ENCODE measurements at places on chromosomes 12 and 14.
A peak's percentile ranks its signal among the peaks of the same experiment; 100 is the strongest.

GRCh38 chr14:103329401-103330347 is 4.4 kb upstream of the EIF5 start:
- DNase-seq, result peak; percentile 48

DNA sequence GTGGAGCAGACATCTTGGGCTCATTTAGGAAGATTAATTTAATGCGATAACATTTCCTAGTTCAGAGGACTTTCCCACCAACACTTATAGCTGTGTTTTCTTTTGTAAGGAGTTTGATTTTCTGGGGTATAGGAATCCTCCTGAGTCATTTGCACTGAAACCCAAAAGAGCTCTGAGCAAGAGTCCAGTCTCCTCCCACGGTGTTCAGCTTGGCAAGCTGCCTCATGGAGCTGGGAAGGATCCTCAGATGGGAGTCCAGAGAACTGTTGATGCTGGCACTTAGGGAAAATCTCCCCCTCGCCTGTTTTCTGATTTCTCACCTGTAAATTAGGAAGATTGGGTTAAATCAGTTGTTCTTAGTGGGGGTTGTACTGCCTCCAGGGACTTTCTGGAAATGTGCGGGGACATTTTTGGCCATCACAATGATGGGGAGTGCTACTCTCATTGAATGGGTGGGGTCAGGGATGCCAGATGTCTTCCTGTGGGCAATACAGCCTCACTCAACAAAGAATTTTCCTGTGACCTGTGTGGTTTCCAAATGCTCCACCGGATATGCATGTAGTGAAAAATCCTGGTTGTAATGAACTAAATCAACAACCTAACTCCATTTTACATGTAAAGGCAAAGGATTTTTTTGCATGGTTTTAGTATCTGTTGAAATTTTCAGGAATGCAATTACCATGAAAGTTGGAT is 150.6 kb downstream of the ADCK1 start:
- no peak for DNase-seq

- DNase-seq, result no peak
Measured at GRCh38 chr12:101889211-101889752, 11.9 kb downstream of the DRAM1 start.

GRCh38 chr14:105531894-105532623 is 5.7 kb downstream of the TMEM121 start:
- DNase-seq, result no peak

DNA sequence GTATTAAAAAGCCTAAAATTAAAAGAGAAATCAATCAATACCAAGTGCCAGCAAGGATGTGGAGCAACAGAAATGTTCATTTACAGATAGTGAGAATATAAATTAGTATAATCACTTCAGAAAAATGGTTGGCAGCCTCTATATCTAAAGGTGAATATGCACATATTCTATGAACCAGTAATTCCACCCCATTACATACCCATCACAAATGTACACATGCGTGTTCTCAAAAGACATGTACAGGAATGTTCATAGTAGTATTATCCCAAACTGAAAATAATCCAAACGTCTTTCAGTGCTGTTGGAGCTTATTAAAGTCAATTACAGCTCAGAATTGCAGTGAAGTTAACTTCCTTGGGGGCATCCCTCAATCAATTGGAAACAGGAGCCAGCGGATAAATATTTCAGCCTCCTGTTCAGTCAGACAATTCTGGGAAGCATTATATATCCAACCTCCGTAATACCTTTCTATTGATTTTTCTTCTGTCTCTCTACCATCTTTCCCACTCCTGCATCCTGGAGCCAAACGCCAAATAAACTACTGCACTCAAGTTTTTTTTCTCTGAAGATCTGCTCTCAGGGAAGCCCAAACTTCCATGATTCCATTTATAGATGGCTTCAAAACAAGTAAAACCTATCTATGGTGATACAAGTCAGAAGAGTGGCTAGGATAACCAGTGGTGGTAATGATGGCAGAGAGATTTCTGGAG is 45.0 kb upstream of the OR5AU1 start:
- DNase-seq, result no peak

DNA sequence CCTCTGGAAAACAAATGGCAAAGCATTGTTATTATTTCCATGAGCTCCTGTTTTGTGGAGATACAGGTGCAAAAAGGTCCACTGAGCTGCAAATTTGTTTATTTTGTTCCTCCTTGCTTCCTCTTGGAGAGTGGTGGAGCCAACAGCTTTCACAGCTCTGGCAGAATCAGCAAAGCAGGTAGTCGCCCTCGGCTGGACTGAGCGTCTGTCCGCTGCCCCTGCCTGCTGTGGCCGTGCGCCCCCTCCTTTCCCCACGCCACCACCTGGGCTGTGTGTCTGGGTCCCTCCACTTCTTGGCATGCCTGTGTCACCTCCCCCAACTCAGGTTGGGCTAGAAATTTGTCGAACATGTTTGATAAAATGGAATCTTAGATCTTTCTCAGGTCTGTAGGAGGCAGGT is 188.2 kb downstream of the TSPAN9 start:
- no peak for DNase-seq

GRCh38 chr12:94596596-94596995 is 53.8 kb downstream of the TMCC3 start:
- no peak for DNase-seq

- DNase-seq, result no peak
Measured at GRCh38 chr12:13851828-13852227, 129.6 kb downstream of the GRIN2B start.

GRCh38 chr14:52755607-52756316 is 25.8 kb downstream of the STYX start:
- no peak for DNase-seq

GRCh38 chr14:92866181-92866752 is 56.7 kb upstream of the CHGA start:
- no peak for DNase-seq

- DNase-seq, result no peak
Measured at GRCh38 chr14:38255408-38255672, 553 bp downstream of the CLEC14A start.

- DNase-seq, result no peak
Measured at GRCh38 chr12:106673141-106673540, 90.3 kb downstream of the RFX4 start.

- DNase-seq, result peak; percentile 12
Measured at GRCh38 chr12:88207921-88208620, 66.0 kb downstream of the TMTC3 start.

All from left lung (tissue), 14 donors.